T-helper 17 cell (primary cell): ENCODE measurements at places on chromosomes 13 and 19.

DNA sequence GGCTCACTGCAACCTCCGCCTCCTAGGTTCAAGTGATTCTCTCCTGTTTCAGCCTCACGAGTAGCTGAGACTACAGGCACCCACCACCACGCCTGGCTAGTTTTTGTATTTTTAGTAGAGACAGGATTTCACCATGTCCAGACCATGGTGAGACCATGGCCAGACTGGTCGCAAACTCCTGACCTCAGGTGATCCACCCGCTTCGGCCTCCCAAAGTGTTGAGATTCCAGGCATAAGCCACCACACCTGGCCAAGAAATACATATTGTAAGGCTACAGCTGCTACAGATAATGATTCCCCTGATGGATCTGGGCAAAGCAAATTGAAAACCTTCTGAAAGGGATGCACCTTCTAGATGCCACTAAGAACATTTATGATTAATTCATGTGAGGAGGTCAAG lies 17.8 kb downstream of the PLPP2 start:
- no peak for DNase-seq

GRCh38 chr19:27972291-27973040 lies 1240.5 kb downstream of the UQCRFS1 start:
- DNase-seq, result no peak

DNA sequence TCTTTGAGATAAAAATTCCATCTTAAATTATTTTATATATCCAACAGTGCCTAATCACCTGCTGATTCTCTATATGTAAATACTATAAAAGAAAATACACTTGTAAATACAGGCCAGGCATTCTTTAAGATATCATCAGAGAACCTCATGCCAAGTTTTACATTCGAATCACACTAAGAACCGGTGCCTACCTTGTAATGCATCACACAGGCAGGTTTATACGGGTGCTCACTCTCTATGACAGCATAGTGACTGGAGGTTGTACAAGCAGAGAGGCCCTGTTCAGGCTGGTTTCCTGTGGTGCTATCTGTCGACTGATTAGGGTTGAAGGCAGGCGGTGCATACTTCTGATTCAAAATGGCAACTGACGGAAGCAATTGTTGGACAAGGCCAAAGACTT lies 141.3 kb upstream of the FBXL3 start:
- no peak for DNase-seq

- no peak for DNase-seq
These were observed 148.5 kb downstream of the ZNF486 start for GRCh38 chr19:20315543-20315942.

DNA sequence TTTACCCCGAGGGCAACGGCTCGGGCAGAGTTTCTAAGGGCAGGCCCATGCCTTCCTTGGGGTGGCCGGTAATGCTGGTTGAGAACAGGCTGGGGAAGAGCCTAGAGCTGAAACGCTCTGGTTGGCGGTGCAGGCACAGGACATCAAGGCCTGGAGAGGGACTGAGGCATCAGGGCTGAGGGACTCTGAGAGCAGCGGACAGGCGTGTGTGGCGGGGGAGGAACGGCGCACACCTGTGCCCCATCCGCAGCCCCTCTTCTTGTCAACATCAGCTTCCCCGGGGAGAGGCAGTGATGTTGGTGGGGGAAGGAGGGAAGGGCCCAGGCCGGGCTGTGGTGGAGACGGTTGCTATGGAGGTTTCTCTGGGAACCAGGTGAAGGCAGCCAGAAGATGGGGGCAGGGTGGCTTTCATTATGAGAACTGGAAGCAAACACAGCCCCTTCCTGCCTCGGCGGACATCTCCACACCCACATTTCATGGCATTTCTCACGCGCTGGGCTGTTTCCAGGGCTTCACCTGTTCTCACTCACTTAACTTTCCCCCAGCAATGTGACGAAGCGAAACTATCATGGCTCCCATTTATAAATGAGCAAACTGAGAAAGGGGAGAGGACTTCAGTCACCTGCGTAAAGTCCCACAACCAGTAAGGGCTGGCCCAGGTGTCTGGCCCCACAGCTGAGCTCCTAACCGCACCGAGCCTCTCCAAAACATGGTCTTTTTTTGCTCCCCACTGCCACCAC lies 8.2 kb upstream of the ATF5 start:
- no peak for DNase-seq

GRCh38 chr19:51690454-51691073 lies 2.6 kb upstream of the SPACA6 start:
- DNase-seq, result peak; percentile 77

- DNase-seq, result no peak
These were observed 16.6 kb upstream of the SLC25A30 start for GRCh38 chr13:45434556-45435371.

- peak; percentile 70 for DNase-seq
These were observed 13.8 kb downstream of the SH2D3A start for GRCh38 chr19:6753178-6754031.
